Cardiac muscle cell (in vitro differentiated cells and primary cell): ENCODE measurements at places on chromosomes 7 and 10. TPM values are rescaled to one million over a fixed set of nuclear protein-coding genes. Genes with fewer than 3 reads are reported as not detected.

- no peaks in the 10 kb centered on the region for H3K4me1 ChIP-seq
- no peak overlapping the region for H3K27ac ChIP-seq
- H3K27me3 ChIP-seq, result no peaks in the 10 kb centered on the region
- peaks cover 14% of the 10 kb centered on the region for H3K36me3 ChIP-seq
- no peak overlapping the region for H3K4me3 ChIP-seq
- no peak for DNase-seq
Measured at GRCh38 chr7:92609921-92610518, 19.8 kb upstream of the FAM133B start.

- no peaks in the 10 kb centered on the region for H3K36me3 ChIP-seq
- no peak overlapping the region for H3K27ac ChIP-seq
- H3K4me1 ChIP-seq, result peaks cover 7% of the 10 kb centered on the region
- no peak overlapping the region for H3K4me3 ChIP-seq
Measured at GRCh38 chr7:149884016-149884415, 10.2 kb downstream of the ATP6V0E2 start.

DNA sequence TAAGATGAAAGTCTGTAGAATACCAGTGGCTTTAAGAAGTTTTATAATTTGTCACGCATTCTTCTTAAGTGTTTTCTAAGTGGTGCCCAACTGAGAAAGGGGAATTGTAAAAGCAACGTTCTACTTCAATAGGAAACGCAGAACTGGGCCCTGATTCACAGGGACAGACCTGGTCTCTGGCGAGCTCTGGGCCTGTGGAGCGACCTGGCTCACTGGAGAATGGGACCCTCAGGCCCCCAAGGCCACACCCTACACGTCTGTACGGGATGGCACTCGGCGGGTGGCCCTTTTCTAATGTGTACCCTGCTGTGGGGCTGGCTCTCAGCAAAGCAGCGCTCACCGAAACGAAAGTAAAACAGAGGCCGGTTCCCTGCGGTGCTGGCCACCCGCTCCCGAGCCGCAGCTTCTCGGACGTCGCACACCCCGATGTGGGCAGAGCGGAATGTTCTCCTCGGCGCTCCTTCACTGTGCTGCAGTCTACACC is 205.0 kb downstream of the DIP2C start:
- no peaks in the 10 kb centered on the region for H3K36me3 ChIP-seq
- peaks cover 9% of the 10 kb centered on the region for H3K27me3 ChIP-seq
- no peaks in the 10 kb centered on the region for H3K4me1 ChIP-seq
- DNase-seq, result peak; percentile 27
- no peak overlapping the region for H3K4me3 ChIP-seq
- H3K27ac ChIP-seq, result no peak overlapping the region

The ACBD7 gene
- 1.2 and 2.1 TPM in 2 replicates for polyA plus RNA-seq

- no peak overlapping the region for H3K4me3 ChIP-seq
- no peaks in the 10 kb centered on the region for H3K4me1 ChIP-seq
- no peaks in the 10 kb centered on the region for H3K36me3 ChIP-seq
- no peak for DNase-seq
- no peaks in the 10 kb centered on the region for H3K27me3 ChIP-seq
Measured at GRCh38 chr10:25297466-25297865, 122.7 kb downstream of the GPR158 start.

The TMEM236 gene
- 0.20 TPM in 1 of 2 replicates, not detected in the other for polyA plus RNA-seq

DNA sequence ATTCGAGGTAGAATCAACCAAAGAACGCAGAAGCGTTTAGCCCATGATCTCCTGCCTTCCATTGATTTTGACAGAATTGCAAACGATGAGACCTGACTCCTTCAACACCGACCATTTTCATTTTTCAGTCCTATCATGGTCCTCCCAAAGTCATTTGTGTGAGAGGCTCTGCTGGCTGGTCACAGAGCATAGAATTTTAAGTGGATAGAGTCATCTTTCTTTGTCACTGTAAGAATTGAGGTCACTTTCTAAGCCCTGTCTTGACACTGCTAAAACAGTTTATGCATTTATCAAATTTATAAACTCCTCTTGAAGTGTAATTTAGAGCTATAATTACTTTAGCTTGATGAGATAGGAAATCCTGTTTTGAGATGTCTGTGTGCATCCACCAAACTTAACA is 72.0 kb downstream of the UBE3C start:
- H3K4me1 ChIP-seq, result no peaks in the 10 kb centered on the region
- no peak overlapping the region for H3K4me3 ChIP-seq
- no peak for DNase-seq
- H3K36me3 ChIP-seq, result peaks cover 31% of the 10 kb centered on the region
